ENCODE measurements at places on chromosomes 6 and 20.

DNA sequence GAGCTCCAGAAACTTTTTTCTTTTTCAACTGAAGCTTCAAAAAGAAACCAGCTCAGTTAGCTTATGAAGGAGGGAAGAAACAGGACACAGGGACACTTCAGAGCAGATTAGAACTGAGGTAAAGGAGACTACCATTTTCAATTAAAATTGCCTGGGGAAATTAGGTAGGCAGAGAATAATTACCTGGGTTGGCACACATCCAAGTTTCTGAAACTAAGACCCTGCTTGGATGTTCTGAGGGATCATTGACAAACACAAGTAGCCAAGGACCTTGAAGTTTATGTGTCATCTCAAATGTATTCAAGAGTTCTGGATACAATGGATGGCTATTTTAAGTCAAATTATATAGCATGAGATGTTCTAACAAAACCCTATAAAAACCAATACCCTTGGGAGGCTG lies 137.6 kb downstream of the PLCB4 start:
- no peak for DNase-seq

GRCh38 chr6:149334201-149334600 lies 16.7 kb downstream of the TAB2 start:
- DNase-seq, result peak; percentile 63

GRCh38 chr20:23697947-23698346 lies 9.1 kb upstream of the CST4 start:
- no peak for DNase-seq

GRCh38 chr6:87164004-87164403 lies 8.6 kb downstream of the ZNF292 start:
- peak; percentile 23 for DNase-seq

GRCh38 chr6:163148451-163149278 lies 265.9 kb upstream of the QKI start:
- no peak for DNase-seq

GRCh38 chr20:12740647-12741046 lies 268.1 kb upstream of the SPTLC3 start:
- DNase-seq, result no peak

DNA sequence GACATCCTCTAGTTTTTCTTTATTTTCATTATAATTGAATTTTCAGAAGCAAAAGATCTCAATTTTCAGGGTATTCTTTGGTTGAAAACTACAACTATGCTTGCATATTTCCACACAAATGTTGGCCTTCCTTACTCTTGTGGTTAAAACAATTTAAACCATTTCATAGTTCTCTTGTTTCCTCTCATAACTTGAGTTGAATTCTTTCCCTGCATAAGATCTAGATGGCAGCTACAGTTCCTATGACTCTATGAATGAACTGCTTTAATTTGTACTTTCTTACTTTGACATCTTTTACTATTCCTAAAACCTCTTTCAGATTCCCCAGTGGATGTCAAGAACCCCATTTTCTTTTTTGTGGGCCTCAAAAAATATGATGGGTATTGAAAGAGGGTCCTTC lies 564.5 kb downstream of the NKAIN2 start:
- DNase-seq, result peak; percentile 37

DNA sequence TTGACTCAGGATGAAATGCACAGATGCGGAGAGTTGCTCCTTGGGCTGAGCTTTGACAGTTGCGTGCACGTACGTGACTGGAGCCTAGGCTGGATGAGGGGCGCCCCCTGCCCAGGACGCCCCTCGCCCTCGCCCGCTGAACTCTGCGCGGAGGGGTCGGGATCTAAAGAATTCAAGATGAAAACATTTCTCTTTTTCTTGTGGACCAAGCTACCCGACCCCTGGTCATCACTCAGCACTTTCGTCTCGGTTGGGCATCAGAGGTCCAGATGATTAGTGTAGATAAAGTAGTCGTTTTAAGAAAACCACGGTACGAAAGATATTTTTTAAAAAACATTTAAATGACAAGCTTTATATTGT lies 700 bp downstream of the DTD1 start:
- DNase-seq, result no peak

GRCh38 chr6:113299531-113299930 lies 557.6 kb upstream of the MARCKS start:
- no peak for DNase-seq

GRCh38 chr6:77092971-77093370 lies 370.3 kb downstream of the HTR1B start:
- peak; percentile 16 for DNase-seq
